ENCODE measurements at places on chromosomes 7 and 10.

- DNase-seq: peak; percentile 50
Measured at GRCh38 chr10:60425392-60426110, 35.9 kb upstream of the ANK3 start.

DNA sequence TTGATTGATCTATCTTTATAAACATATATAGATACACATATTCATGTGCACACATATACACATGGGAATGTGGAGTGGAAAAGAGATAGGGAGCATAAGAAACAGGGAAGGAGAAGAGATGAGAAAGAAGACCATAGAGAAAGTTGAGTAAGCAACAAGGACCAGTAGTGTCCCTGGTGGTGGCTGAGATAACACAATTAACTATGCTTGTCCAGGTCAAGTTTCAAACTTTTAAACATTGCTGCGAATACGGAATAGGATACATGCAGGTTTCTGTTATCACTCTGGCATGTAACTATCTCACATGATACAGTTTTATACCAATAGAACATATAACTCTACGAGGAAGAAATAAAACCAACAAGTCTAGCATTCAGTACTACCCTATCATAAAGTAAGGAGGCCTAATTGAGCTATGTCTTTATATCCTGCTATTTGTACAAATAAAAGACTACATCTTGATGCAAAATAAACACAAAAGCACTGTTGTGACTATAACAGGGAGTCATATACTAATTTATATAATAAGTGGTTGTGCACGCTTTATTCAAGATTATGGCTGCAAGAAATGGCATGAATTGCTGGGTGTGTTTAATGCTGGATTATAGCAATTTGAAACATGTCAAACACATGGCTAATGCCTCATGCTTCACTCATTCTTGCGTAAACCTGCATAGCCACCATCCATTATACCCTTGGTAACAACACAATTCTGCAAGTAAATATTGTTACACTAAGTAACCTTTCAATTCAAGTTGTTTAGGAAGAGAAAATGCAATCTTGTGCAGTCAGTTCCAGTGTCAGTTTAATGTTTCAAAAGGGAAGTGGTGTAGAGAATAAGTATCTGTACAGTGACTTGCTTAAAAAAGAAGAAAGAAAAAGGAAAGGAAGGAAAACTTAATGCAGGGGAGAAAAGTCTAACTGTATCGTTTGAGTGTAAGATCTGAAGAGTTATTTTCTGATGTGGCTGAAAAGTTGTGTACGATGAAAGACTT lies 8.2 kb downstream of the FOXP2 start:
- peak; percentile 11 for DNase-seq

DNA sequence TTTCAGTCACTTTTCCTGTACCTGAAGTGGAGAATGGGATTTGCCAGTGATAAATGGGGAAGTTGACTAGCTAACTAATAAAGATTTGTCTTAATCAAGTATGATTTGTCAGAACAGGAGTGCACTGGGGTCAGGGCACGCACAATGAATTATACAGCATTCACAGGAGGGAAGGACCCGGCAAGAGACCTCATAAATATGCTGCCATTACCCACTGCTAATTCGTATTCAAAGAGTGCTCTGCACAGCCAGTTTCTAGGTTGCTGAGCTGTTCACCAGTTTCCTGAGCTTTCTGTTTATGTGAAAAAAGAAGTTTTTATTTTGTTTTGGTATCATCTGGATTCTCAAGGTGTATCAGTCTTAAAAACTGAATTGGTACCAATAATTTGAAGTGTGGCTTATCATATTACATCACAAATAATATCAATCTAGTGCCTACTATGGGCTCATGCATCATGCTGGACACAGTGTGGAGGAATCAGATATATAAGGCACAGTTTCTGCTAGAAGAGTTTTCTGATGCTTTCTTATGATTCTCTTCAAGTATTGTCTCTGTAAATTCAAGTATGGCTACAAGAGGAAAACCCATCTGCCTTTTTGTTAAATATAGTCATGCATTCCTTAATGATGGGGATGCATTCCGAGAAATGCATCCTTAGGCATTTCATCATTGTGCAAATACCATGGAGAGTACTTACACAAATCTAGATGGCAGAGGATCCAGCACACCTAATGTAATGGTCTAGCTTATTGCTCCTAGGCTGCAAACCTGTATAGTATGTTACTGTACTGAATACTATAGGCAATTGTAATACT lies 202.2 kb downstream of the VTI1A start:
- no peak for DNase-seq

- no peak for DNase-seq
Measured at GRCh38 chr10:117983961-117984360, 62.8 kb downstream of the RAB11FIP2 start.

DNA sequence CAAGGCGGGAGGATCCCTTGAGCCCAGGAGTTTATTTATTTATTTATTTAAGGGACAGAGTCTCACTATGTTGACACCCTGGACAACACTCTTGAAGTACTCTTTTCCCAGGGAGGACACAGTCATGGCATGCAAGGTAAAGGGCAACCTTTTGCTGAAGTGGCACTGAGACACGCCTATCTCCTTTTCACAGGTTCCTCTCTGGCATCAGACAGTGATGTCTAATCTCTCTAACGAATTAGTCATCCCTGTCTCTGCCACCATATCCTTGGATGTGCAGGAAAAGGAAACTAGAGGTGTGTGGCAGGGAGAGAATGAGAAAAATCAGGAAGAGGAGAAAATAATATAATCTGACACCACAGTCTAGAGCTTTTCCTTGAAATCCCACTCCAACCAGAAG lies 19.5 kb downstream of the CPVL start:
- DNase-seq: peak; percentile 42

GRCh38 chr10:125747417-125747816 lies 27.9 kb downstream of the EDRF1 start:
- DNase-seq: no peak

DNA sequence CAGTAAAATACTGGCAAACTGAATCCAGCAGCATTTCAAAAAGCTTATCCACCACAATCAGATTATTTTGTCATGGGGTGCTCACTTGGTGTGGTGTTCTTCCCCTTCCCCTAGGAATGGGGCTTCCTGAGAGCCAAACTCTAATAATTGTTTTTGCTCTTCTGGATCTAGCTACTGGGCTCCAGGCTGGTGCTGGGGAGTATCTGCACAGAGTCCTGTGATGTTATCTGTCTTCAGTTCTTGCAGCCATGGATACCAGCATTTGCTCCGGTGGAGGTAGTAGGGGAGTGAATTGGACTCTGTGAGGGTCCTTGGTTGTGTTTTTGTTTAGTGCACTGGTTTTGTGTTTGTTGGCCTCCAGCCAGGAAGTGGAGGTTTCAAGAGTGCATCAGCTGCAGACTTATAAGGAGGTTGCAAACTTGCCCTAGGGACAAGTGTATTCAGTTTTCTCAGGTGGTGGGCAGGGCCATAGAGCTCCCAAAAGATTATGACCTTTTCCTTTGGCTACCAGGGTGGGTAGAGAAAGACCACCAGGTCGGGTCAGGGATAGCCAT lies 308.5 kb upstream of the MAGI2 start:
- peak; percentile 5 for DNase-seq

DNA sequence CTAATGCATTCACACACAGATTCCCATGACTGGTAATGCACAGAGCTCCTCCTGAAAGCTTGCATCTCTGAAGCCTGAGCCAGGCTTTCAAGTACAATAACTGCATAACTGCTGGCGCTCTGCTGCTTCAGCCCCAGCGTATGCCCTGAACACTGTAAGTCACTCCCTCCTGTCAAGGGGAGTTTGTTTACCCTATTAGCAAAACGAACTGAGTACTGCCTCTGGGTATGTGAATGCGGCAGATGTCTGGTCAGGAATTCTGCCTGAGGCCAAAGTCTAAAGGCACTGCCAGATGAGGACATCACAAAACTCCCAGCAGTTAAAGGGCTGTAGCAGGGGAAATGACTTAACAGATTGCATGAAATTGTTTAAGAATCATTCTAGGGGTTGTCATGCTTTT lies 97.7 kb downstream of the NRCAM start:
- peak; percentile 69 for DNase-seq

DNA sequence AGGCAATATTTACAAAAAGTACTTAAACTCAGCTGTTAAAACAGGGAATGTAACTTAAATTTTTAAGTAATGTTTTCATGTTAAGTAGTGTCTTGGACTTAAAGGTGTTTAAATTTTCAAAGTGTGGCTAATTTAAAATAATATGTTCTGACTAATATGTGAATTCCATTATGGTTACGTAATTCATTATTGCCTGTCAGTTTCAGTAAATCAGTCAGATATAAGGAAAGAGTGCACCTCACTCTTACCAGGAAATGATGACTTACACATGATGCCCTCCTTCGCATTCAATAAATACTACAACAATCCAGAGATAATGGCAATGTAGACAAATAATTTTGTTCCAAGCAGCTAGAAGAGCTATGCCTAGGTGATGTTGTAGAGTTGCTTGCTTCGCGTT lies 69.0 kb upstream of the WNT16 start:
- DNase-seq: peak; percentile 31
